ENCODE measurements at places on chromosomes 5 and 9.

DNA sequence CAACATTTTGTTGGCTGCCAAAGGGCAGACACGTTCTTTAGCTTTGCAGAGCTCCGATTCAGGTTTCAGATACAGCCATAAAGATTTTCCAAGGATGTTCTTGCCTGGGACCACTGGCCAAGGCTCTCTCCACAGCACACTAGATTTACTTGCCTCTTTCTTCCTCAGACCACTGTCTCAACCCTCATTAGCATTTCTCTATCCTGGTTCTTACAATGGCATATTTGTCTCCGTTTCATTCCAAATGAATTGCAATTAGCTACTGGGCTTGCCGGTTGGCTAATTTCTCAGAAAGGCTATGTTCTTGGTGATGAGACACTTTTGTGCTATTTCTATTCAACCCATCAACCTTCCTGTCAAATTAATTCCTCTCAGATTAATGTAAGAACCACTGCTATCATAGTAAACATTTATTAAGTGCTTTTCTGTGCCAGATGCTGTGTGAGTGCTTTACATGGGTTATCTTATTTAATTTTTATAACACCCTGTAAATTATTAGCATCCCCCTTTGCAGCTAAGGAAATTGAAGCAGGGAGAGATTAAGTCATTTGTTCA, 118.4 kb upstream of the NR3C1 start:
- DNase-seq: no peak

DNA sequence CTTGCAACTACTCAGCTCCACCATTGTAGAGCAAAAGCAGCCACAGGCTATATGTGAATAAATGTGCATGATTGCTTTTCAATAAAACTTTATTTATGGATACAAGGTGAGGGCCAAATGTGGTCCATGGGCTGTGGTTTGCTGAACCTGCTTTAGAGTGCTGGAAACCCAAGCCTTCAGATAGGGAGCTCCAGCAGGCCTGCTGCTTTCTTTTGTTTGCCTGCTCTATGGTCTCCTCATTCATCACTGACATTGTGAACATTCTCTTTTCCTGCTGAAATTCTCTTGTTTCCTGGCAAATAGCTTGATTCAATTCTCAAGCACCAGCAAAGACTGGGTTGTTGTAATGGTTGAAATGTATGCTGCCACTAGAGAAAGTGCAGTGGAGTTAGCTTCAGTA, 26.0 kb downstream of the EGFLAM start:
- no peak for DNase-seq

- DNase-seq: no peak
These were observed 374.6 kb downstream of the SPATA31D1 start for GRCh38 chr9:82363198-82363597.

DNA sequence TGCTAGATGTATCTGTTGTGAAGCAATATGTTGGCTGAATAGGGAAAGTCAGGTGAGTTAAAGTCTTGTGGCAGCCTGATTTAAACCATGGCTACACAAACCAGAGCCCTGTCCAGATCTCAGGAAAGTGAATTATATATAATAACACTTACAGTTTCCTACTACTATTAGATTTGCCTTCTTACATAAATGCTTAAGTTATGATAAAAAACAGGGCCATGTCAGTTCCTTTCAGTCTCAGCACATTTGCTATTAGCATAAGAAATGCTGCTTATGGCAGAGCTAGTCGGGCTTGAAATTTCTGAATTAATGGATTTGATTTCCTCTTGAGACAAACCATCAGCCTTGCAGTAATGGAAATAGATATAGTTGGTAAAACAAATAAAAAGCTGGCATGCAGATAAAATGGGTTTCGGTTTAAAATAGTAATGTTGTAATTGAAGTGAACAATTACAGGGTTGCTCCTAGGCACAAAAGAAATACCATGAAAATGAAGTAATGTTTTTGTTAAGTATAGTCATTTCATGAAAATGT, 664.2 kb upstream of the ZNF608 start:
- DNase-seq: peak; percentile 20

GRCh38 chr9:83220730-83221129, 157.8 kb upstream of the RASEF start:
- peak; percentile 7 for DNase-seq

DNA sequence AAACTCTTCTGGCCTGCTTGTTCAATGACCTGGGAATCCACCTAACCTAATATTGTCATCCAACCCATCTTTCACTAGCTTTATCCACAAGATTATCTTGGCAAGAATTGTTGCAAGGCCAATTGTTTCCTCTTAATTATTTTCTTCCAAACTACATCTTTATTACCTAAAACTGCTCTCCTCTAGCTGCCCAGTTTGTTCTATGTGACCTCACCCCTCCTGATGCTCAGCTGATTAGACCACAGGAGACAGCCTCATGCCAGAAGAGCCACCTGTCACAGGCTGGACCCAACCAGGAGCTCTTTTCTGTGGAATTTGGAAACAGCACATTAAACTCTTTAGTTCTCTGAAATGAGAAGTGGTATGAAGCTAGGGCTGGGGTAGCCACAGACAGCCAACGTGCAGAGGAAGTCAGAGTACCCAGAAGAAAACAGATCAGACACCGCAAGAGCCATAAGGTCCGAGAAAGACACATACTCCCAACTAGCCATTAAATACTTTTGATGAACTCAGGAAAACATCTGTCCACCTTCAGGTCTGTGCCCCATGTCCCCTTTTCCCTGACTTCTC, 12.0 kb downstream of the SAXO1 start:
- no peak for DNase-seq

GRCh38 chr5:103894882-103895281, 332.3 kb upstream of the NUDT12 start:
- DNase-seq: no peak

- DNase-seq: no peak
These were observed 4.8 kb downstream of the RECK start for GRCh38 chr9:36041506-36041905.

DNA sequence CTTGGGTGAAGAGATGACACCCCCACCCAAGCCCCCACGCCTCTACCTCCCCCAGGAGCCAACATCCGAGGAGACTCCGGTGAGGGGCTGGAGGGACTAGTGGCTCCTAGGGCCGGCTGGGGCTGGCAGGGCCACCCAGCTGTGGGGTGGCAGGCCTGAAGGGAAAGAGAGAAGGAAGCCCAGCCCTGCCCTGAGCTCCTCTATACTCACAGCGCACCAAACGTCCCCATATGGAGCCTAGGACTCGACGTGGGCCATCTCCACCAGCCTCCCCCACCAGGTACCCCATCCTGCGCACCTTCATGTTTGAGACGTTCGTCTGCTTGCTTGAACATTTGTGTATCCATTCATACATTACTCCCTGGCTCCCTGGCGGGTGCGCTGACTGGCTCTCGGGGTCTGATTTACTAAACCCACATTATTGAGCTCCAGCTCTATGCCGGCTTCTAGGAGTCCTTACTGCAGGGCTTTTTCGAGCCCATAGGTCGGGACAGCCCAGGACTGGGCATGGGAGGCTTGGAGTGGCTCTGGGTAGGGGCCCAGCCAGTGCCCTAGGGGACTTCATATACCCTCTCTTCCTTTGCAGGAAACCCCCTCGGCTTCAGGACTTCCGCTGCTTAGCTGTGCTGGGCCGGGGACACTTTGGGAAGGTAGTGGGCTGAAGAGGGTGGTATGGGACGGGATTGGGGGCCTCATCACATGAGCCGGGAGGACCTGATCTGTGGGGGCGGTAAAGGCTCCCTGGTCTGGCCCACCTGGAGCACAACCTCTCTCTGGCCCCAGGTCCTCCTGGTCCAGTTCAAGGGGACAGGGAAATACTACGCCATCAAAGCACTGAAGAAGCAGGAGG, 9.1 kb downstream of the ZDHHC12 start:
- DNase-seq: no peak

GRCh38 chr9:37141015-37141414, 20.6 kb downstream of the ZCCHC7 start:
- no peak for DNase-seq

DNA sequence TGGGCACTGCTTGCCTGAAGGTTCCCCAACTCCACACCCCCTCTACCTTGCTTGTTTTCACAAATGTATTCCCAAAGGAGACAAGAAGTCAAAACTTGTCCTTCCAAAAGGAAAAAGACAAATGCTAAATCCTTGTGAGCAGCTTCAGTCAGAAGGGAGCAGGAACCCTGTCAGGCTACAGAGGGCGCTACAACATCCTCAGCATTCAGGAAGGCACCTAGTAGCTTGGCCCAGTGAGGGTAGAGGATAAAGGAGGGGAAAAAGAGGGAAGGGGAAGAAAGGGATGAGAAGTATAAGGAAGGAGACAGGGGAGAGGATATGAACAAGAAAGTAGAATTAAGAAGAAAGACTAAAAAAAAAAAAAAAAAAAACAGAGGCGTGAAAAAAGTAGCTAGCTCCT, 97.5 kb downstream of the MLLT3 start:
- no peak for DNase-seq

GRCh38 chr9:89562186-89562814, 42.5 kb upstream of the GADD45G start:
- no peak for DNase-seq

- no peak for DNase-seq
These were observed 48.2 kb upstream of the ZNF169 start for GRCh38 chr9:94210616-94211603.

- DNase-seq: no peak
These were observed 411.2 kb upstream of the CTNND2 start for GRCh38 chr5:12315461-12315860.

GRCh38 chr5:66339896-66340295, 195.8 kb downstream of the SREK1 start:
- DNase-seq: no peak

DNA sequence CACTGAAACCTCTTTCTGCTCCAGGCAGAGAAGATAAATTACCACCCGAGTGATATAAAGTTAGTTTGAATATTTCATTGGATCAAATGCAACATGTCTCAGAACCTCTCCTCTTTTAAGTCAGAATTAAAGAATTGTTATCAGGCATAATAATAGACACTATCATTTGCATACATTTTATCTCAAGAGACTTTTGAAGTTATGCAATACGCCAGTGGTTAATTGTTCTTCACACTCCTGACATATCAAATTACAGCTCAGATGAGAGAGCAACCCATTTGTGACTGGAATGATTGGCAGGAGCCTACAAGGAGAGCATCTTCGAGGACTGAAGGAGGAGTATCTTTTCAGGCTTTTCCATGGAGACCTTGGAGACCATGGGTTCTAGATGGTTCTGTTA, 452.2 kb downstream of the KDM4C start:
- no peak for DNase-seq

DNA sequence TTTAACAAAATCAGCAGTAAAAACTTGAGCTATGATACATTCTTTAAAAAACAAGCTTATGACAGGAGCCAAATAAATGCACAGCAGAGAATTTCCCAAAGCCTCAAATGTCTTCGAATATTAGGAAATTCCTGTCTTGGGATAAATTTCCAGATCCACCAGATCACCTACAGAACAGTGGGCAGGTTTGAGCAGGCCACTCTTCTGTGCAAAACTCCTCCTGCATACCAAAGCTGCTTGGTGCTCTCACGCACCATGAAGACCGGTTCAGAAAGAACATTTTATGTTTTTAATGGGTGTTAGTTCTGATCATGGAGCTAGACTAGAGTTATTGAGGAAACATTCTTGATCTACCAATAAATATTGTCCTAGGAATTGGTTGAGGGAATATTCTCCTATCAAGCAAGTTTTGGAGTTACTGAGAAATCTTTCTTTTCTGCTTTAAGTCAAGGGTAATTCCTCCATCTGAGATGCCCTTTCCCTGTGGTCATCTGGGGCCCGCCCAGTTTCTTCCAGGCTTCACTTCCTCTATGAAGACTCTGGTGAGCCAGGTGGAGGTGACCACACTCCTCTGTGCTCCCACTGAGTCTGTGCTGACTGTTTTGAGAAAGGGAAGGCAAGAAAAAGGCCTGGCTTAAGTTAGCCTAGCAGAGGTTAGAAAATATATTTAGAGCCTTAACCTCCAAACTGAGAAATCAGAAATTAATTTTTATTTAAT, 17.9 kb downstream of the TNFSF15 start:
- no peak for DNase-seq

DNA sequence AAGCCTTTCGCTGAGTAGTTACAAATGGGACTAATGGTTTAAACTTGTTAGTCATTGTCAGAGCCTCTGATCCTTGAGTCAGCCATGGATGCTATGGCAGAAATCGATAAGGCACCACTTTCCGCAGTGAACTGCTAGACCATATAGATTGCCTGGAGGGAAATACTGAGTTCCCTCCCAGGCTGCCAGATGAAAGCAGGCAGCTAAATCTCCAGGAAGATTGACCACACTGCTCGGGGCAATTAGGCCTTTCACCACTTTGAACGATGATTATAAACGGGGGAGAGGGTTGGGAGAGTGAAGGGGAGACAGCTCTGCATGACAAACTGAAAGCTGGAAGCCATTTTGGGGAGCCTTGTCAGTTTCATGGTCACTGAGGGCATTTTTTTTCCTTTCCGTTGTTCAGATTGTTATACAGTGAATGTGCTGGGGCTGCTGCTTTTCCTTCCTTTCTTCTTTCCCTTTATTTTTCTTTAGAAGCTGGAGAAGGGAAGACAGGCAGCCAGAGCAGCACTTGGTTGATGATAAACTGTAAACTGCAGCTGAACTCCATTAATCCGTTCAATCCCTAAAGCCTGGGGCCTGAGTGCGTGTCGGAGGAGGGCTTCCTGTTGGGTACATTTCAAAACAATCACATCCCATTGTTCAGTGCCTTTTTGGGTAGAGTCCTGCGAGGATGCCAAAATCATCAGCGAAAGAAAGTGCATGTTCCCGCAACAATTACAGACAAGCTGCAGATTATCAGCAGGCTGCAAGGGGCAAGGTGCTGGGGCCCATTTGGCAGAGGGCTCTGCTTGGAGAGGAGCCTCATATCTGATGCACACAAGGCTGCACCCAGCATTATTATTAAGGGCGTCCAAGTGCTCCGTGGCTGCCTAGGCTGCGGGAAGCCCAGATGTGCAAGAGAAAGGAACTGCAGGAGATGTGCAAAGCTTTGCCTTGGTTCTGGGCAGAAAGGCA, 308.4 kb downstream of the PSAT1 start:
- no peak for DNase-seq

DNA sequence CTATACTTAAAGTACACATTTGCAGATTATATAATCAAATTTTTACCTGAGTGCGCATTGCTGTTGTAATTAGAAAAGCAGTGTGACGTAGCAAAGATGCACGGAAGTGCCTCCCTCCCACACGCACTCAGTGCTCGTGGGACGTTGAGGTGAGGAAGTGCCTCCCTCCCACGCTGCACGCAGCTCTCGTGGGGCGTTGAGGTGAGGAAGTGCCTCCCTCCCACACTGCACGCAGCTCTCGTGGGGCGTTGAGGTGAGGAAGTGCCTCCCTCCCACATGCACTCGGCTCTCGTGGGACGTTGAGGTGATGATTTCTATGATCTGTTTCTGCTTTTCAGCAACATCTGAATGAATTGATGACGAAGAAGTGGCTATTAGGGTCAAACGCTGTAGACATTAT, 21.0 kb downstream of the EXOC3 start:
- DNase-seq: no peak

DNA sequence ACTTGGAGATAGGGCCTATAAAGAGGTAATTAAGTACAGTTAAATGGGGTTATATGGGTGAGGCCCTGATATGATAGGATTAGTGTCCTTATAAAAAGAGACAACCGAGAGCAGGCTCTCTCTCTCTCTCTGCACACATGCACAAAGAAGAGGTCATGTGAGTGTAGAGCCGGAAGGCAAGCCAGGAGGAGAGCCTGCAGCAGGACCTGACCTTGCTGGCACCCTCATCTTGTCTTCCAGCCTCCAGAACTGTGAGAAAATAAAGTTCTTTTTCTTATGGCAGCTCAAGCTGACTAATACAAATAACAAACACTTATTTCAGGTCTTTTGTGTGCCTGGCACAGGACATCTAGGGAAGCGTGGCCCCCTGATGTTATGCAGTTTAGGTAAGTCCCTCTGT, 62.1 kb downstream of the ARHGAP26 start:
- no peak for DNase-seq

Data from fibroblast of villous mesenchyme (primary cell).